ENCODE measurements at places on chromosomes 13 and 19.

GRCh38 chr13:79531542-79532254 lies 50.7 kb downstream of the NDFIP2 start:
- no peak for DNase-seq

GRCh38 chr13:30720172-30720869 lies 15.0 kb upstream of the ALOX5AP start:
- DNase-seq, result no peak

DNA sequence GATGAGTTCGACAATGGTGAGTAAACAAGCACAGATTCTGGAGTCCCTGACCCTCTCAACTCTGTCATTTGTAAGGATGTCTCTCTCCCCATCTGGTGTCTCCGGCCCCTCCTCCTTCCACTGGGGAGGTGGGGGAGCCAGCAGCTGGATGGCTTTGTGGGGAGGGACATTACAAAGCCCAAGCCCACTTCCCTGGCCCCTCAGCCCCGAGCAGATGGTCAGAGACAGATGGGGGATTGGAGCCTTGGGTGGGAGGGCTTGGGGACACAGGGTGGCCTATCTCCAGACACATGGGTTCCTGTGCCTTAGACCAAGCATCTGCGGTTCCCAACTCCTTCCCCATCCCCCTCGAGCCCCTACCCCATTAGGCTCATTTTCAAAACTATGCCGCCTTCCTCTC lies 2.5 kb downstream of the TIMM50 start:
- no peak for DNase-seq

GRCh38 chr13:105878119-105878700 lies 657.3 kb downstream of the EFNB2 start:
- no peak for DNase-seq

- no peak for DNase-seq
Observed at GRCh38 chr19:15175609-15176008, 25.2 kb downstream of the NOTCH3 start.

- DNase-seq, result no peak
Observed at GRCh38 chr19:38719761-38720558, 24.3 kb downstream of the CAPN12 start.

- DNase-seq, result no peak
Observed at GRCh38 chr13:47679401-47679800, 321.7 kb downstream of the SUCLA2 start.

- no peak for DNase-seq
Observed at GRCh38 chr13:47310401-47310800, 413.5 kb upstream of the HTR2A start.

GRCh38 chr13:22141716-22142115 lies 470.8 kb downstream of the FGF9 start:
- no peak for DNase-seq

DNA sequence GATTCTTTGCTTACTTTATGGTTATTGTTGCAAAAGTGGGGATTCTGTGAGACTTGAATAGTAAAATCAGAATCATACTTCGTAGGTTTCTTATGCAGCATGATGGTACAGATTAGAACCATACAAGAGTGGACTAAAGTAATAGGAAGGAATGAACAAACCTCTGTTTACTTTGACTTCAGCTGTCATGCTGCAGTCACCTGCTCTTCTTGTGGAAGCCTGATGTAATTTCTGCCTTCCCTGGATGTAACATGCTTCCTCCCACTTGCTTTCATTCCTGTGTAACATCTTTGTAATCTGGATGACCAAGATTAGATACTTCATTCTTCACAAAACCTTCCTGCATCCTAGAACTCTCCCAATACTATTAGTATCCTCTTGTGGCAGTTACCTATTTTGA lies 235.0 kb downstream of the PCCA start:
- no peak for DNase-seq

DNA sequence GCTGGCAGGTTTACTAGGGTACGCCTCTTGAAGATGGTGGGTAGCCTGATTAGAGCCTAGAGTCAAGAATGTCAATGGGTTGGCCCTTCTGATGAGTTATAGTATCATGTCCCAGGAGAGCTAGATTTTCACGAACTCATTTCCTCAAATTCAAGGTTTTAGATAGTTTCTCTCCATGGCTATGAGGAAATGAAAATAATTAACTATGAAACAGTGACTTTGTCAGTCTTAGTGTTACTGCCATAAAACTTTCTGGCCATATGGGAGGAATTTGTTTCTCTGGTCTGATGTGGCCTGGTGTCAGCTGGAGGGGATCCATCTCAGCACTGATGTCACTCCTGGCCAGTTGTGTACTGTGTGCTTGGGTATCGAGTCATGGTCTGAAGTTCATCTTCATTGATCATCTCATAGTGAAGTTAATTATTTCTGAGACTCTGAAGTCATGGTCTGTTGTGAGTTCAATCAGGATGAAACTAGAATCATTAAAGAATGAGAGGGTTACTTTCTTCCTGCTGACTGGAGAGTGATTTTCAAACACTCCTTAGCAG lies 49.4 kb upstream of the TNFSF11 start:
- DNase-seq, result no peak

GRCh38 chr13:47114030-47114429 lies 217.2 kb upstream of the HTR2A start:
- DNase-seq, result no peak

- no peak for DNase-seq
Observed at GRCh38 chr19:46746281-46747057, at the start of gene STRN4. Gene STRN4, minus strand, starts transcription at chr19:46746450. Its CDS starts 20 bp downstream, at chr19:46746430.

- DNase-seq, result peak; percentile 73
Observed at GRCh38 chr19:11382898-11383705, 1.0 kb downstream of the EPOR start.

- no peak for DNase-seq
Observed at GRCh38 chr13:40651866-40652587, 14.4 kb downstream of the FOXO1 start.

DNA sequence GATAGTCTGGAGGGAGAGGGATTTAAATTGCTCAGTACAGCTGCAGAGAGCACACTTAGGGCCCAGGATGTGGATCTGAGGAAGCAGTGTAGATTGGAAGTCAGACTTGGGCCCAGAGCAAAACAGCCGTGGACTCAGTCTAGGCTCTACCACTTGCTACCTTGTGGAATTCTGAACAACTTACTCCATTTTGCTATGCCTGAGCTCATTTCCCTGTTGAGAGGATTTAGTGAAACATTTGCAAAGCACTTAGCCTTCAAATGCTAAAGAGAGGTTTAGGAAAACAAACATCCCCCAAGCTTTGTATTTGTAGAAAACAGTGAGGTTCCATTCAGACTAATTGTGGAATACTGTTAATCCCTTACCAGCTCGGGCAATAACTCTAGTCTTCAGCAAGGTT lies 453.4 kb upstream of the ZNF507 start:
- no peak for DNase-seq

- DNase-seq, result no peak
Observed at GRCh38 chr13:59568306-59568705, 595.4 kb downstream of the DIAPH3 start.

DNA sequence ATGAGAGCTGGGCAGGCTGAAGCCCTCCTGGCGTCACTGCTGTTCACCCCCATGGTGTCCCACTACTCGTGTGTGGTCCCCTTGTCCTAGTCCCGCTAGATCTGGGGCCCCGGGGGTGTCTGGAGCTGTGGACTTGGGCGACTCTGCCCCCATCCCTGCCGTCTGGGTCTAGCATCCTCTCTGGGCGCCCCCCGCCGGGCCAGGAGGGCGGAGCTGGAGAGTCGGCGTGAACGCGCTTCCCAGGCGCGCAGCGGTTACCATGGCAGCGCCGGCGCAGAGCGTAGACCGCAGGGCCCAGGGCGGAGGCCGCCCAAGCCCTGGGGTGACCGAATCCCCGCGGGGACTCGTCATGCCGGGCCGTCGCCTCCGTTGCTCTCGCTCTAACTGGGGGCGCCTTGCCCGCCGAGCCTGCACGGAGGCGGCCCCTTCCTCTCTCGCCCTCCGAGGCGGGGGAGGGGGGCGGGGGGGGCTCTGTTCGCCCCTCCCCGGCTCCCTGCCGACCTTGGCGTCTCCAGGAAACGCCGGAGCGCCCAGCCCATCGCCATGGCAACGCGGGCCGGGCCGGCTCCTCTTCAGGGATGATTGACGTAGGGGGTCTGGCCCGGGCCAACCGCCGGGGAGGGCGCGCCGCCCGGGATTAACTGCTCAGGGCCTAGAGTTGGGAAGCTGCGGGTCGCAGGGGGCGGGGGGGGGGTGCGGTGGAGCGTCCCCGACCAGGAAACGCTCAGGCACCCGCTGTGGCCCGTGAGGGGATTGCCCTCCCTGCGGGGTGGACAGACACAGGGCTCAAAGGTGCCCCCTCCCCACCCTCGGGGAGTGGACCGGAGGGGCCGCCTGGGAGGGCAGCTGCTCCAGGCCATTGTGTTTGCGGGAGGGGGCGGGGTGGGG lies 8.9 kb downstream of the ISYNA1 start:
- no peak for DNase-seq

DNA sequence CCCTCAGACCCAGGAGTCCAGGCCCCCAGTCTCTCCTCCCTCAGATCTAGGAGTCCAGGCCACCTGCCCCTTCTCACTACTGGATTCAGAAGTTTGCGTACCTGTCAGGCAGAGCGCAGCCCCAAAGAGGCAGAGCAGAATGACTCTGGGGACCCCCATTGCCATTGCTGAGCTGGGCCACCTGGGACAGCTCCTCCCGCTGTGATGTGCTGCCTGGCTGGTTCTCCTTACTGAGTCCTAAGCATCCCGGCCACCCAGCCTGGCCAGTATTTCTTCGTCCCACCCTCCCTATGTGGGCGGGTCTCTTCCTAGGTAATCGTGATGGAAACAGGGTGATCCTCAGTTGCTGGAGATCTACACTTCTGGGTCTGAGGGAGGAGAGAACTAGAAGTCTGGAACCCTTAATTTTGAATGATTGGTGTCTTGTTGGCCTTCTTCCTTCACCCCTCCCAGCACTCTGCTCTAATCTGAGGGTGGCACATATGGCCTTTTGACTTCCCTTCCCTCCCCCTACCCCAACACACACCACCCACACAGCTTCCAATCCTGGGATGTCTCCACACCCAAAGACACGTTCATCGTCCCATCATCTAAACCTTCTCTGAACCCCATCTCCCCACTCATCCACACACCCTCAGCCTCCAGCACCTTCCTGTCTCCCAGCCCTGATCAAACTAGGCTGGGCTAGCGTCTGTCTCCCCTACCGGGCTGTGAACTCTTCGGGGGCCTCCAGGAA lies at the start of gene LYPD5:
TSS of gene LYPD5 (minus strand) at position 232 of the 736 bp plus-strand sequence. CDS start at position 165, 67 bp downstream.
- DNase-seq, result no peak

- no peak for DNase-seq
Observed at GRCh38 chr19:40163541-40164129, 27.6 kb upstream of the MAP3K10 start.

GRCh38 chr19:43726736-43727592 lies 11.1 kb downstream of the IRGC start:
- DNase-seq, result no peak

- DNase-seq, result no peak
Observed at GRCh38 chr19:44712864-44713515, 14.0 kb downstream of the CEACAM16 start.

DNA sequence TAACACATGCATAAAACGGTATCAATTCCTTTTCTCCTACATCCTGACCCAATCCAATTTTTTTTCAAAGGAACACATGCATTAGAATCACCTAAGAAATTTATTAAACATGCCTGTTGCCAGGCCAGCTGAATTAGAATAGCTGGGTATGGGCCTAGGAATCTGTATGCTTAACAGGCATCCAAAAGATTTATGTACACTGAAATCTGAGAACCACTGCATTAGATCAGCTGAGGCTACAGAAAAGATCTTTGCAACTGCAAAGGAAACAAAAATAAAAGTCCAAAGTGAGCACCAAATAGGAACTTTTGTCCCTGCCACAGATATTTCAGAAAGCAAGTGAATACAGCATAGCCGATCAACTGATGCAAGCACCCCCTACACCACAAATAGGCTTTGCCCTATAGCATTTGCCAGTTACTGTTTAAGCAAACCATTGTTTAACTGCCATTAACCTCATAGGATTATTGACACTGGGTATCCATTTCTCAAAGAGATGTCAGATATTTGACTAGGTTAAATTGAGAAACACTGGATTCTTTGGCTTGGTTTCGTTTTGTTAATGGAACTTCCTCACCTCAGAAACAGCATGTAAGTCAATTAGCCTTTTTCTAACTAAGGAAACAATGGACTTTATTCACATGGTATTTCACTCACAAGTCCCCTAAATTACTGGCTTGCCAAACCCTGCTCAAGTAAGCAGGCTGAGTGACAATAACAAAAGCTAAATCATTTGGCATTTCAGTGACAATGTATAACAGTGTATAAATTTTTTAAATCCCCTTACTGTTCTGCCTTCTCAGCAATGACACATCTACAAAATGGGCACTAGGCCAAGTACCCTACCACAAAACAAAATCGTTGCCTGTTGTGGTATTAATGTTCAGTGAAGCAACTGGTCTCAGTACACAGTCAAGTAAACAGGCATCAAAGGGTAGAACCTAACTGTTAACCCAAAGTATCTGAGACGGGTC lies 67.8 kb downstream of the SUCLA2 start:
- DNase-seq, result no peak

GRCh38 chr13:91123456-91124127 lies 223.9 kb upstream of the MIR17HG start:
- DNase-seq, result no peak

DNA sequence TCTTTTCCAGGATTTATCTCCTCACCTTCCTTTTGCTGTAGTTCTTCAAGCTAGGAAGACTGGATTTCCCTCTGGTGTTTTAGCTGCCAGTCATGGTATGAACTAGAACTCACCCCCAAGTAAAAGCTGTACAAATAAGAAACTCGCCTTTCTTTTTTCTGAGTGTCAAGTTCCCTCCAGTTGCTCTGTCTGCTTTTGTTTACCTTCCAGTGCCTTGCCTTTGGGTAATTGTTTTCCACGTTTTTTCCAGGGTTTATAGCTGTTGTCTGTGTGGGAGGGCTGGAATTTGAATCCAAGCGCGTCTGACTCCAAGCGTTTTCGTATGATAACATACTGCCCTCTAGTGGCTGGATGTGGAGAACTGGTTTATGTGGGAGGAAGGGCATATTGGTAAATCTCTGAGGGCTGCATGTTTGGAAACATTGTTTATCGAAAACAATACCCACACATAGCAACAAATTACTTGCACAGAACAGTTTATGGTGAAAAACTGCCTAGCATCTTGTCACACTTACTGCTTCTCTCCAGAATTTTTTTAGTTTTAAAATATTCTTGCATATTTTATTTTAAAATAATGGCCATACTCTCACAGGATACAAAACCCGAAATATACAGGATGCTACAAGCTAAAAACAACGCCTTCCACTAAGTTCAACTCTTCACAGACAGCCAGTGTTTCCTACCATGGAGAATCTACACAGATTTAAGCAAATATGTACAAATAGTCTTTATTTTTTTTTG lies 19.2 kb downstream of the RCN3 start:
- DNase-seq, result peak; percentile 82

DNA sequence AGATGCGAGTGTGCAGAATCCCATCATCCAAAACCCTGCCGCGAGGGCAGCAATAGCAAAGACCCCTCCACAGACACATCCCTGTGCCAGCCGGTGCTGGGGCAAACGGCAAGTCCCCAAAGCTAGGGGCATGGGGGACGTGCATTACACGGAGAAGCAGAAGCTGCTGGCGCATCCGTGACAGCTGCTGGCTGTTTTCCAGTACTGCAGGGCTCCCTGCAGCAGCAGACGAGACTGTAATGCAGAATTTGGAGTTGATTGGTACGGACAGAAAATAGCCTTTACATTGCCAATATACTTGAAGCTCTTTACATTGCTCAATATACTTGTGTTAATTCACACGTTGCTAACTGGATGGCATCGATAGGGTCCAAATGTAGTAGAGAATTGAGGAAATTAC lies 77.2 kb upstream of the TMTC4 start:
- DNase-seq, result no peak

All from tibial artery (tissue), 4 donors.